ENCODE measurements at places on chromosomes 7 and 10. TPM values are rescaled to one million over a fixed set of nuclear protein-coding genes. Genes with fewer than 3 reads are reported as not detected.

Gene DLG5
- polyA plus RNA-seq = 46.0 TPM

Gene ACTL6B
- polyA plus RNA-seq = not detected

- DNase-seq = no peak
Measured at GRCh38 chr7:127486654-127487053, 94.1 kb upstream of the ZNF800 start.

- DNase-seq = no peak
Measured at GRCh38 chr7:30726296-30727006, 25.5 kb upstream of the INMT start.

All from renal pelvis (tissue), 12 donors.